ENCODE measurements at places on chromosomes 5 and 9.

DNA sequence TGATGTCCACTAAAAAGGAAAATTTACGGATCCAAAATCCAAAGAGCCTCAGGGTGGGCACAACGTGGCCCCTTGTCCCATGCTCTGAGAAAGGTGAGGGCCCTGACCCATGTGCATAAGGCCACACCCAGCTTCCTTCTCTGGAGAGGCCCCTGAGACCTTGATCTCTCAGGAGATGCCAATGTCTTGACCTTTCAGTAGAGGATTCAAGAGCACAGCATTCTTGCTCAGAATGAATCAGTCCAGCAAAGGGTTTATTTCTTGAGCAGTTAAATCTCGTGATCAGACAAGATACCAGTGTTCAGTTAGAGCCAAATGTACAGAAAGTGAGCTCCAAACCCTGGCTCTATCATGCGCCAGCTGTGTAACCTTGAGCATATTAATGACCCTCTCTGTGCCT, 115.9 kb upstream of the DAPK1 start:
- DNase-seq = no peak

- DNase-seq = no peak
Observed at GRCh38 chr9:96173640-96174039, 128.3 kb downstream of the HSD17B3 start.

DNA sequence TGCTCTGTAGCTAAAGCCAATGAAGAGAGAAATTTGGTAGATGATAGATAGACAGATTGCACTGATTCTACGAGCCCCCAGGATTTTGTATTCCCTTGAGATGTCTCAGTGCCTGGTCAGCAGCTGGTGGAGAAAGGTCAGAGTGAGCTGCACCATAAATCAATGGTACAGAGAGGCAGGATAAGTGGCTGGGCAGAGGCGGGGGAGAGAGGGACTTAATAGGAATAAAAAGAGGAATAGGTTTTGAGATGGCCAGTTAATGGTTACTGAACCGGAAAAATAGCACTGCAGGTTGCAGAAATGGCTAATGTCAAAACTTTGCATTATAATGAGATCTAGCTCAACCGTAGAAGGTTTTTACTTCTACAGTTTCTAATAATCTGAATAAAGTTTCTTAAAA, 47.9 kb upstream of the SLC12A2 start:
- no peak for DNase-seq

DNA sequence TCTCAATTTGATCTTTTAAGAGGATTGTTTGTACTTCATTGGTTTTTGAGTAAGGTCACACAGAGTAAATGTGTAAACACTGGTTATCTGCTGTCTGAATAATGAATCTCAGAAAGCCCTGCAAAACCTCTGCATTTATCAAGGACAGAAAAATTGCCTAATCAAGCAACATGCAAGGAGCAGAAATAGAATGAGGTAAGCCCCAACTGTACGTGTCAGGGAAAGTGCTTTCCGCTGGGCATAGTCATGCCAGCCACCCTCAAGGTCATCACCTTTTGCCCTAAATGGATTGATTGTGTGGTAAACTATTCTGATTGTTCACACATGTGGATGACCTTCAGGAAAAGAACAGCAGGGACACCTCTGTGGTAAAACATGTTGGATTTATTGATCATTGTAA, 376.9 kb upstream of the KCNN2 start:
- no peak for DNase-seq

- no peak for DNase-seq
Observed at GRCh38 chr9:104986096-104986495, 58.1 kb upstream of the ABCA1 start.

DNA sequence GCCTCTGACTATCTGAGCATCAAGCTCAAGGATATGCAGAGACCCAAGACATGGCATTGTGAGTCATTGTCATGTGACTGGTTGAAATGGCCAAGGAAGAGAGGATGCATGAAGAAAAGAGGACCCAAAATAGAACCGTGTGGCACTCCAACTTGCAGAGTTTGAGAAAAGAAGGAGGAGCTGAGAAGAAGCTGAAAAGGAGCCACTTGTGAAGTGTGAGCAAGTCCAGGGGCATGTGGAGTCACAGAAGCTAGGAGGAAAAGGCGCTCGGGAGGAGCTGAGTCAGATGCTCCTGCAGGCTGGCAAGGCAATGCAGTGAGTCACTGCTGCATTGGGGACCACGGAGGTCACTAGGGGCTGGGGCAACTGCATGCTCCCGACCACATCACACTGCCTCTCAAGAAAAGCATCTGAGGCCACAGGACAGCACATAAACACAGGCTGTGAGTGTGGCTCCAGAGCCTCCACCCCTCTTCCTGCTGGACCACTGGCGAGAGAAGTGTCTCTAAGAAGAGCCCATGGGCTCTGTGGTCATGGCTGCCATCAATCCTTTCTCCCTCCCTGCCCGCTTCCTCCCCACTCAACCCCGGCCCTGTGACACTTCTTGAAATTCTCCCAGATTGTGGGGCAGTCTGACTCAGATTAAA, 197.6 kb downstream of the DRD1 start:
- DNase-seq = peak; percentile 61

DNA sequence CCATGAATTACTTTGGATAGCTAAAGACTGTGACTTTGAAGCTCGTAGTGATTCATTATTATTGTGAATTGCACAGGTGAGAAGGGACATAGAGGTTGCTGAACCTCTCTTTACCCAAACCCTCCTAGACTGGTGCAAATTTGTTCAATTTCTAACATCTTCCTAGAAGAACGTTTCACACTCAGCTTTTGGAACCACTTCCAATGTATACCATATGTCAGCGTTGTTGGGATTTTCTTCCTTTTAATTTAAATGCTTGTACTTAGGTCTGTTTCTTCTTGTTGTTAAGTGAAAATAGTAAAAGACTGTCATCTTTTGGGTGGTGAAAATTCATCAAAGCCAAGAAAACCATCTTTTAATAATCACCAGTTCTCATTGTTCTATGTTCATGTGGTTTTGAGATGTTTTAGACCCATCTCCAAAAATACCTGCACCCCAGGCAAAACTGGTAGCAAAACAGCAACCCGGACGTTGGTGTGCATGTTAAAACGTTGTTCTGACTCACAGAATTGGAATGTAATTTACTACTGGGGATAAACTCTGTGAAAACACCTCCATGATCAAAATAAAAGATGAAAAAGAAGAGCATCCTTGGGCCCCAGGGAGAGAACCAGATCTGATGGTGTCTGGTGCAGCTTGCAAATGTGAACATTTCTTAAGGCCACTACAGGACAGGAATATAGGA, 238.3 kb downstream of the NPR3 start:
- no peak for DNase-seq

DNA sequence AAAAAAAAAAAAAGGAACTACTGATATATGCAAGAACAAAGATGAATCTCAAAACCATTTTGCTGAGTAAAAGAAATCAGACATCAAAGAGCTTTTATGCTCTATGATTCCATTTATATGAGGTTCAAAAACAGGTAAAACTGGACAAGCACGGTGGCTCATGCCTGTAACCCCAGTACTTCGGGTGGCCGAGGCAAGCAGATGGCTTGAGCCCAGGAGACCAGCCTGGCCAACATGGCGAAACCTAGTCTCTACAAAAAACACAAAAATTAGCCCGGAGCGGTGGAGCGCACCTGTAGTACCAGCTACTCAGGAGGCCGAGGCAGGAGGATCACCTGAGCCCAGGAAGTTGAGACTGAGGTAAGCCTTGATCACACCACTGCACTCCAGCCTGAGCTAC, 7.8 kb downstream of the PTBP3 start:
- no peak for DNase-seq

- no peak for DNase-seq
Observed at GRCh38 chr9:93265301-93265971, 81.5 kb downstream of the WNK2 start.

DNA sequence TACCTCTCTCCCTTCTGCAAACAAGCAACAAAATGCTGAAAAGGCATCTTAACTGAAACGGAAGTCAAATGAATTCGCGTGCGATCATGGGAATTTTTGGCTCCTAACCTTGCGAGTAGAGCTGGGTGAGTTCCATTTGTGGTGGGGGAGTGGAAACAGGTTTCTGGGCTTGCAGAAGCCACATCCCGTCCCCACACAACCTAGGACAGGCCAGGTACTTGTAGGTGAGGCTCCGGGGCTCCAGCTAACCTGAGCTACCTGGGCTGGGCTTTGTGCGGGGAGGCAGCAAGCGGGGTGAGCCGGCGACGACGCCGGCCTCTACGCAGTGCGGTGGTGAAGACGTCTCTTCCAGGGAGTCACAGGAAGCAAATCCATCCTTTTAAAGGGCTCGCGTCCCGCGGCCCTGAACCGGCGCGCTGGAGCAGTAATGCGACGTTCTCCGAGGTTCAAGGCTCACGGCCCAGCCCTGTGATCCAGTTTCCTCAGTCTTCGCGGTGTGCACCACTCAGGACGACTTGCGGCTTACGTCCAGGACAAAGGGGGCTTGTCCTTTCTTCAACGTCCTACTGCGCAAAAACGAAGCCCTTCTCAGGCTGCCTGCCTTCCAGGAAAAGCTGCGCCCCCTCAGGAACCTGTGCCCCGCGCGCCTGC, 567 bp upstream of the SPIN1 start:
- no peak for DNase-seq

GRCh38 chr9:88580961-88581360, 46.0 kb downstream of the NXNL2 start:
- DNase-seq = no peak

DNA sequence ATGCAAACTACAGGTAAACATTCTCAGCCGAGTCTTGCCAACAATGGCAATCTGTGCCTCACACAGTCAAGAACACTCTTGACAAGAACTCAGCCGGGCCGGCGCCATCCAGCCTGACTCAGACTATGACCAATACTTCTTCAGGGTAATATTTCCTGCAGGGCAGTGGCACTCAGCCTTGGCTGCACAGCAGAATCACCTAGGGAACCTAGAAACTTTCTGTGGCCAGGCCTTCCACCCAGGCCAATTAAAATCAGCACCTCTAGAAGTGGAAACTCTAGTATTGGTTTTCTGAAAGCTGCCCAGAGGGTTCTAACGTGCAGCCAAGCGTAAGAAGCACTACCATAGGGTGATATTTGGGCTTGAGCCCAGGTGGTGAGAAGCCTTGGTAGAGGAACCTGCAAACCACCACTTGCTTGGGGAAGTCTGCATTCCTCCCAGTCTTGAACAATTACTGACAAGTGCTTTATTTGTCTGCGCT, 120.6 kb downstream of the TTLL11 start:
- DNase-seq = no peak
